ENCODE measurements at places on chromosomes 3 and 15.

DNA sequence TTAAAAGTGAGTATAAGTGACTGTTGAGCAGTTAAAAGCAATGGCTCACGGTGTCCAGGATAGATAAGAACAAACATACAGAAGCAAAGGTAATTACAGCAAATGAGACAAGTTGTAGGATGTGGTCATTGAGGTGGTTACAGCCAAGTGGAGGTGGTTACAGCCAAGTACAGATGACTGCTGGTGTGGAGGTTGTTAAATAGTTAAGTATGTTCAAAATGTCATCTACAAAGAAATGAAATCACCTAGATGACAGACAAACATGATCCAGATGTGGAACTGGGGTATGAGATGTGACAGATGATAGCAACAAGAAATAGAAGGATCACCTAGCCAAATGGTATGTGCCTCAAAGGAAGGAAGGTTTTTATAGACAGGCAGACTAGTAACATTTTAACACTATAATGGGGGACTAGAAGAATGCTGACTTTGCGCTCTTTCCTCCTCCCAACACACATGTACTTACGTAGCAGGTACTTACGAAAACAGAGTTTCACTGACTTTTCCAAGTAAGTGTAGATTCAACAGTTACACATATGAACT, 6.8 kb upstream of the ANKRD28 start:
- peaks cover 22% of the 10 kb centered on the region for H3K36me3 ChIP-seq
- H3K27ac ChIP-seq = peak overlapping the region; percentile 46
- H3K27me3 ChIP-seq = no peaks in the 10 kb centered on the region
- H3K4me3 ChIP-seq = peak overlapping the region; percentile 28
- peaks cover 50% of the 10 kb centered on the region for H3K4me1 ChIP-seq

DNA sequence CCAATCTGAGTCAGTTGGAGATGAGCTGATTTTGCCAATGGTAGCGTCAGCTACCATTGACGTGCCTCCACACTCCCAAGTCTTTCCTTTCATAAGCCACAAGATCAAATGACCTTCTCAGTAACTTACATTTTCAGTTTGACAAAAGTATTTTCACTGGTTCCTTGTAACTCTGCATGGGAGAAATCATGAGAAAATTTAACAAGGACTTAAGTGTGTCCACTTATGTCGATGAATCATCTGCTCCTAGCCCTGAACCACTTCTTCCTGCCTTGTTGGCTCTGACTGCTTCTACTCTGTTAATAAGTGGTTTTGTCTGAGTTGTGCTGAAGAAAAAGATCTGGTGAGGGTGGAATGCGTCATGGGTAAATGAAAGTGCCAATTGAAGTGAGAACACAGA, 101.2 kb downstream of the NFKBIZ start:
- H3K27me3 ChIP-seq = no peaks in the 10 kb centered on the region
- peak overlapping the region; percentile 6 for H3K27ac ChIP-seq
- H3K4me1 ChIP-seq = peaks cover 17% of the 10 kb centered on the region
- no peak for DNase-seq

DNA sequence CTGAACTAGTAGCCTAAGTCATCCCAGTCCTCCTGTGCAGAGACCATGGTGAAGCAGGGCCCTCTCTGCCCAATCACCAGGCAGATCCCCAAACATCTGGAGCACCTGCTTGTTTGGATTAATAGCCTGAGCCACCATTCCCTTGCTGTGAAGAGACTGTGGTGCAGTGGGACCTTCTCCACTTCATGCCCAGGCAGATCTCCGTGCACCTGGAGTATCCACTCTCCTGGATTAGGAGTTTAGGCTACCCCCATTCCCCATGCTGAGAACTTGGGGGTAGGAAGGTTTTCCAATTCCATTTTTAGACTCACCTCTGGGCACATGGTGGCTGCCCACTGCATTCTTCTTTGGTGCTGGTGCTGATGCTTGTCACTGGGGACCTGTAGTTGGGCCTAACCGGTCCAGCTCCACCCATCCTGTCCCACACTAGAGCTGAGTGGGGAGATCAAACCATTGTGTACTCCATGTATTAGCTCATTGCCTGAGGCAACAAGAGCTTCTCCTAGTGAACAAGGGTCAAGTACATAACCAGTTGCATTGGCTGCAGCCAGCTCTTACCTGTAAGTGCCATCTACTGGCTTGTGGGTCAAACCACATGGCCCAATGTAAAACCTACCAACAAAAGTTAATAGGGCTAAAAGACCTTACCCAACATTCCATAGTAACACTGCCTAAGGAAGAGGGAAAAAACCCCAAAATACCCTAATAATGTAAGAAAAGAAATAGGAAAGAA, 382.5 kb upstream of the CBLB start:
- peaks cover 22% of the 10 kb centered on the region for H3K4me1 ChIP-seq
- H3K36me3 ChIP-seq = peaks cover 38% of the 10 kb centered on the region
- H3K4me3 ChIP-seq = no peak overlapping the region
- DNase-seq = no peak
- H3K27me3 ChIP-seq = no peaks in the 10 kb centered on the region

DNA sequence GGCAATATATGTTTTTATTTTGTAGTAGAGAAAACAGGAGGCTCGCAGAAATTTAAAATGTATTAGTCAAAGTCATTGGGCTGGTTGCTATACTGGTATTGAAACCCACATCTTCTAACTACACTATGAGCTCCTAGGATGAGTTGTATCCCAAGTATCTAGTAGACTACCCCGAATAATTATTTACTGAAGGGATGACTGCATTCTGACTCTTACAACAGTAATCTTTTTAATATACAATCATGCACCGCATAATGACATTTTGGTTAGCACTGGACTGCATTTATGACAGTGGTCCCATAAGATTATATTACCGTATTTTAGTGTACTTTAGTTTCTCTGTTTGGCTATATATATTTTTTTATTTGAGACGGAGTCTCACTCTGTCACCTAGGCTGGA, 15.3 kb downstream of the PIGB start:
- no peak overlapping the region for H3K27ac ChIP-seq
- H3K36me3 ChIP-seq = peaks cover 23% of the 10 kb centered on the region
- no peaks in the 10 kb centered on the region for H3K4me1 ChIP-seq
- H3K4me3 ChIP-seq = no peak overlapping the region

DNA sequence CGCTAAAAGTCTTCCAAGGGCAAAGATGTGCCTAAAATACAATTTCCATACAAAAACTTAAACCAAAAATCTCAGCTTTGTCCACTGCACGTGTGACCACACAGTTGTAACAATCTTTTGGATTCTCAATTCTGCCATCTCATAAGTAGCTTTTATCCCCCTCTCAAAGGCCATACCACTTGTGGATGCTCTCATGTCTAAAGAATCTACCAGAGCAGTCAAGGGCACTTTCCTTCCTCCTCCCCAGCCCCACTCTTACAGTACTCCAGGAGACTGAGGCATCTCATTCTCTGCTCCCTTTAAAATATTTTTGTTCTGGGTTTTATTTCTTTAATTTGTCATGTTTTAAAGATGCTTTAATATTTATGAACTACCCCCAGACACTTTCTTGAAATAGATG, 102.3 kb upstream of the PFN2 start:
- H3K4me3 ChIP-seq = no peak overlapping the region
- H3K36me3 ChIP-seq = no peaks in the 10 kb centered on the region
- no peak for DNase-seq
- no peak overlapping the region for H3K27ac ChIP-seq
- H3K27me3 ChIP-seq = peaks cover 8% of the 10 kb centered on the region

- no peaks in the 10 kb centered on the region for H3K27me3 ChIP-seq
- H3K27ac ChIP-seq = no peak overlapping the region
- peaks cover 3% of the 10 kb centered on the region for H3K4me1 ChIP-seq
- DNase-seq = no peak
- H3K36me3 ChIP-seq = peaks cover 7% of the 10 kb centered on the region
Measured at GRCh38 chr3:100030346-100030745, 84.0 kb downstream of the FILIP1L start.

GRCh38 chr3:148948913-148949657, 42.3 kb upstream of the GYG1 start:
- no peaks in the 10 kb centered on the region for H3K36me3 ChIP-seq
- H3K27me3 ChIP-seq = peaks cover 8% of the 10 kb centered on the region
- H3K27ac ChIP-seq = no peak overlapping the region
